Activated CD4-positive, alpha-beta T cell treated with anti-CD3 and anti-CD28 coated beads, Interleukin-2, amount 10 ng/mL, durations not matched to agents 7 days and 5 days (primary cell): ENCODE measurements at places on chromosomes 5 and 9. TPM values are rescaled to one million over a fixed set of nuclear protein-coding genes. Genes with fewer than 3 reads are reported as not detected.

Gene ANKDD1B
- total RNA-seq = 0.07 TPM

Gene IFNA7
- total RNA-seq = not detected

Gene NACC2
- total RNA-seq = 4.1 TPM

Gene PRR7
- 5.3 TPM for total RNA-seq

Gene GABRP
- total RNA-seq = not detected

- DNase-seq = no peak
- H3K4me1 ChIP-seq = no peaks in the 10 kb centered on the region
- no peaks in the 10 kb centered on the region for H3K36me3 ChIP-seq
- no peak overlapping the region for H3K4me3 ChIP-seq
- H3K27ac ChIP-seq = no peak overlapping the region
Observed at GRCh38 chr9:96075111-96075510, 199.6 kb downstream of the ERCC6L2 start.

DNA sequence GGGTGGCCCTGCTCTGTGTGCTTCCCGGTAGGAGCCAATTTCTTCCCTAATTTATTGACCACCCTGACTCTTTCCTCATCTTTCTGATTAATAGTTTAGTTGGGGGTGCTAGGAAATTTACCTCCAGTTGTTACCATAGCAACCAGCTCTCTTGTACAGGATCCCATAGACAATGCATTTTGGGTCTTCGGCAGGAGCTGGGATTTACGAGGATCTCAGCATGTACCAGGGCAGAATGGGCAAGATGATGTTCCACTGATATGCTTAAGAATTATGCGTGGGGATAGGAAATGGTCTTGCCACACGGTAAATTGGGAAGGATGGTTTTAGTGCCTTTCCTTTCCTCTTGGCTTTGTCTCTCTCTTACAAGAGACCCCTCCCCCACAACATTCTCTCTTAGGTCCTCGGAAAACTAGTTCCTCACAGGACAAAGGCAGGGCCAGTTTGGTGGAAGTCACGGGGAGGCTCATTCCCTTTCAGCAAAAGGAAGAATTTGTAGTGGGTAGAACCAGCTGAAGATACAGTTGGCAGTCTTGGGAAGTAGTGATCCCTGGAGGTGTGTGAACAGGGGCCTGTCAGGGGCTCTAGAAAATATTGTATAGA is 133.4 kb upstream of the SHB start:
- no peak for DNase-seq
- no peak overlapping the region for H3K4me3 ChIP-seq
- no peak overlapping the region for H3K27ac ChIP-seq
- H3K4me1 ChIP-seq = no peaks in the 10 kb centered on the region
- no peaks in the 10 kb centered on the region for H3K36me3 ChIP-seq
- peaks cover 2% of the 10 kb centered on the region for H3K27me3 ChIP-seq

GRCh38 chr5:173637340-173637739 is 20.9 kb upstream of the BOD1 start:
- H3K4me3 ChIP-seq = no peak overlapping the region
- H3K4me1 ChIP-seq = no peaks in the 10 kb centered on the region

DNA sequence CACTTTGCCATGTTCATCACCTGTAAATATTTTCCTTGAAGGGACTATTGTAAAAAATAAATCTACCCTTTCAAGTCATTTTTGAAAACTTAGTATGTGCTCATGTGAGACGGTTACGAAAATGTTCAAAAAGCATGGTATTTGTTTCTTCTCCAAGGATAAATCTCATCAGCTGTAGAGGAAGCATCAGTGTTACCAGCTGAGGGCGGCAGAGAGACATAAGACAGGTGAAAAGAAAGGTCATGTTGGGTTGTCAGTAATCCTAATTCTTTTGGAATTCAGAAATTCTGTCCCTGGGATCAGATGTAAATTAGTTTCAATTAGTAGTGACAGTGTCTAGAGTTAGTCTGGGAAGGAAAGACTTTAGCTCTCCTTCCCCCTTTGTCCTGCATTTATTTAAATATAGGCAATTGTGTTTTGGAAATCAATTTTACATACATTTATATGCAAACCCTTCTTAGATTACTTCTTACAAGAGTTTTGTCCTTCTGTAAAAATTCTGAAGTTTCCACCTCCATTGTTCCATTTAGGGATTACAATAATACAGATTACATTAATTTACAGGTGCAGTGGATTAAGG is 791.9 kb upstream of the CDH6 start:
- H3K36me3 ChIP-seq = no peaks in the 10 kb centered on the region
- H3K27ac ChIP-seq = no peak overlapping the region
- H3K4me3 ChIP-seq = no peak overlapping the region
- DNase-seq = no peak
- H3K27me3 ChIP-seq = no peaks in the 10 kb centered on the region
- H3K4me1 ChIP-seq = no peaks in the 10 kb centered on the region

DNA sequence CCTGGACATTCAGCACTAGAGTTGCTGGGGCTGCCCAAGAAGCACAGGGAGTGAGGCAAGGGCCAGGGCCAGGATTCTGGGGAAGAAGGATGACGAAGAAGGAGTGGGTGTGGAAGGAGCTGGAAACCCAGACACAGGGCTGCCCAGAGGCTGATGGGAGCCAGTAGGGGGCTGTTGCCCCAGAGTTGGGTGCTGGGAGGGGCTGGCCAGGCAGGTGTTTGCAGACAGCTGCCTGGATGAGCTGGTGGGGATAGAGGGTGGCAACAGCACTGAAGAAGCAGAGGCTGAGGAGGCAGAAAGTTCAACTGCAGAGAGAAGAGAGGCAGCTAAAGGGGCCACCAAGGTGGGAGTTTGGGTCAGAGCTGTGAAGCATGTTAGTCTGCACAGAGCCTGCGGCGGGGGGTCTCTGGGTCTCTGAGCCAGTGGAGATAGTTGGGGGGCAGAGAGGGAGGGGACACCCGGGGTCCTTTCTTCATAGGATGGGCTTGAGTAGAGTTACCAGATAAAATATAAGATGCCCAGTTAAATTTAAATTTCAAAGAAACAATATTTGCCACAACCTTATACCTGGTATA is 2.5 kb upstream of the AQP7 start:
- peaks cover 18% of the 10 kb centered on the region for H3K4me1 ChIP-seq
- H3K4me3 ChIP-seq = no peak overlapping the region
- H3K27ac ChIP-seq = no peak overlapping the region
- peaks cover 2% of the 10 kb centered on the region for H3K27me3 ChIP-seq
- no peak for DNase-seq
- no peaks in the 10 kb centered on the region for H3K36me3 ChIP-seq

- H3K27me3 ChIP-seq = peaks cover 8% of the 10 kb centered on the region
- H3K4me3 ChIP-seq = no peak overlapping the region
- H3K4me1 ChIP-seq = peaks cover 7% of the 10 kb centered on the region
- no peak overlapping the region for H3K27ac ChIP-seq
- H3K36me3 ChIP-seq = no peaks in the 10 kb centered on the region
Observed at GRCh38 chr9:91726406-91727100, 223.5 kb downstream of the ROR2 start.

DNA sequence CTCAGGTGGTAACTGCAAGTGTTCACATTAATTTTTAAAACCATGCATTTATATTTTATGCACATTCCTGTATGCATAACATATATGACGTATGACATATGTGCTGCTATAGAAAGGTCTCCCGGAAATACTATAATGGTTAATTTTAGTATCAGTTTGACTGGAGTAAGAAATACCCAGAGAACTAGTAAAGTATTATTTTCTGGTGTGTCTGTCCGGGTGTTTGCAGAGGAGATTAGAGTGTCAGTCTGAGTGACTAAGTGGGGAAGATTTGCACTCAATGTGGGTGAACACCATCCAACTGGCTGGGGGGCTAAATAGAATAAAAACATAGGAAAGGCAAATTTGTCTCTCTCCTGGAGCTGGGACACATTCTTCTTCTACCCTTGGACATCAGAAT is 26.9 kb downstream of the UIMC1 start:
- no peak overlapping the region for H3K4me3 ChIP-seq
- H3K4me1 ChIP-seq = peaks cover 9% of the 10 kb centered on the region
- H3K27me3 ChIP-seq = no peaks in the 10 kb centered on the region
- H3K36me3 ChIP-seq = peaks cover 40% of the 10 kb centered on the region
- H3K27ac ChIP-seq = no peak overlapping the region
- DNase-seq = no peak

DNA sequence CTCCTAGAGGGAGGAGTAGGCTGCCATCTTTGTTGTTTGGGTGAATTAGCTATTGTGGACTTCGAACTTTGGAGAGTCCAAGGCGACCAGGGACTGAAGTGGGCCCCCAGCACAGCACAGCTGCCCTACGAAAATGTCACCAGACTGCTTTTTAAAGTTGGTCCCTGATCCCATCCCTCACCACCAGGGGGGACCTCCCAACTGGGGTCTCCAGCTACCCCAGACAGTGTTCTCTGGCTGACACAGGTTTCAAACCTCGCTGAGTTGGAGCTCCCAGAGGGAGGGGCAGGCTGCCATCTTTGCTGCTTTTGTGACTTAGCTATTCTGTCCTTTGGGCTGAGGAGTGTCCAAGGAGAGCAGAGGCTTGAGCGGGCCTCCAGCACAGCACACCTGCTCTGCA is 45.7 kb upstream of the ADRB2 start:
- no peak overlapping the region for H3K4me3 ChIP-seq
- H3K27me3 ChIP-seq = peaks cover 20% of the 10 kb centered on the region
- DNase-seq = no peak
- no peak overlapping the region for H3K27ac ChIP-seq

GRCh38 chr5:175288048-175288621 is 155.8 kb downstream of the DRD1 start:
- no peak overlapping the region for H3K27ac ChIP-seq
- H3K4me1 ChIP-seq = no peaks in the 10 kb centered on the region
- no peak overlapping the region for H3K4me3 ChIP-seq
- no peak for DNase-seq
- H3K27me3 ChIP-seq = peaks cover 2% of the 10 kb centered on the region
- no peaks in the 10 kb centered on the region for H3K36me3 ChIP-seq

- no peak overlapping the region for H3K27ac ChIP-seq
- peaks cover 42% of the 10 kb centered on the region for H3K27me3 ChIP-seq
- H3K4me1 ChIP-seq = peaks cover 3% of the 10 kb centered on the region
Observed at GRCh38 chr9:22446950-22447617, 460 bp downstream of the DMRTA1 start.

GRCh38 chr5:181035991-181036815 is 3.9 kb upstream of the BTNL9 start:
- H3K4me1 ChIP-seq = no peaks in the 10 kb centered on the region
- no peak overlapping the region for H3K4me3 ChIP-seq
- no peak for DNase-seq
- peaks cover 10% of the 10 kb centered on the region for H3K27me3 ChIP-seq
- no peak overlapping the region for H3K27ac ChIP-seq

DNA sequence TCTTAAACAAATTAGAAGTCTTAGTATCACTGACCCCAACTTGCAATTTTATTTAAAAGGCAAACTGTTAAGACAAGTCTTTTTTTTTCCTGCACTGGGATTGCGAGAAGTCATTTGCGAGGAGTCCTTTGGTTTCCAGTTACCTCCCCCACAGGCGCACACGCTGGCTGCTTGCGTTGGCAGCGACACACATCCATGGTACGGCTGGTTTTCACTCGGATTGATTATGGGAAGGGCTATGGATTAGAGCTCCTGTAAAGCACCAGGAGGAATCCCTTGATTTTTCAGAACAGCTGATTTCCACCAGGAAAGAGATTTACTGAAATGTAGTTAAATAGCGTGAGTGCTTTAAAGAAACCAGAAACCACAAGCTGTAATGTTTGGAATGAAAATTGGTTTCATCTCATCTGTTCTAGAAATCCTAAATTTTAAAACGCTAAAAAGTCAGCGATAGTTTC is 737 bp downstream of the SLC1A3 start:
- DNase-seq = no peak
- H3K27ac ChIP-seq = no peak overlapping the region
- H3K4me1 ChIP-seq = peaks cover 19% of the 10 kb centered on the region
- H3K4me3 ChIP-seq = peak overlapping the region; percentile 64

DNA sequence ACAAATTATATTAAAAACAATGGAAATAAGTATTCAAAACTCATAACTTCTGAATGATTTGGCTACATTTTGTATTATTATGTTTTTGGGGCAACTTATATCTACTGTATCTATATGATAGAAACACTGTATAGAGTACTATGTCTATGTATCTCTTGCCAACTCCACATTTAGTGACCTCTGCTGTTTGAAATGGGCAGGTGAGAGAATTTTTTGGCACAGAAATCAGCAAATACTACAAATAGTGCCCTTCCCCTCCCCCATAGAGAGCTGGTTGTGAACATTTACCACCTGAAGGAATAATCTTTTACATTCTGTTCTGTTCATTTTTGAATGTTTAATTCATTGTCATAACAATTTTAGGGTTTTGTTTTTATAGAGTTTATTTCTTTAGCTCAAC is 545.3 kb downstream of the PDE4D start:
- no peak overlapping the region for H3K27ac ChIP-seq
- no peak overlapping the region for H3K4me3 ChIP-seq
- no peaks in the 10 kb centered on the region for H3K4me1 ChIP-seq

DNA sequence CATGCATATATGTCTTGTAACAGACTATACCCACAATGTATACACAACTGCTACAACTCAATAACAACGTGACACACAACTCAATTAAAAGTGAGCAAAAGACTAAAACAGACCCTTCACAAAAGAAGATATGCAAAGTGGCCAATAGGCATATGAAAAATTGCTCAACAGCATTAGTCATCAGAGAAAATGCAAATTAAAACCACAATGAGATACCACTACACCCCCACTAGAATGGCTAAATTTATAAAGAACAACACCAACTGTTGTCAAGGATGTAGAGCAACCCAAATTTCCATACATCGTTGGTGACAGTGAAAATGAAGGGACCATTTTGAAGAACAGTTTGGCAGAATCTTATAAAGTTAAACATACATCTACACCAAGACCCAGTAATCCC is 38.9 kb downstream of the GABRB2 start:
- H3K4me3 ChIP-seq = no peak overlapping the region
- H3K27ac ChIP-seq = no peak overlapping the region
- no peaks in the 10 kb centered on the region for H3K27me3 ChIP-seq

GRCh38 chr5:132258102-132259068 is 889 bp downstream of the PDLIM4 start:
- no peak overlapping the region for H3K4me3 ChIP-seq
- peaks cover 4% of the 10 kb centered on the region for H3K4me1 ChIP-seq
- H3K27me3 ChIP-seq = peaks cover 11% of the 10 kb centered on the region
- H3K36me3 ChIP-seq = no peaks in the 10 kb centered on the region
- no peak overlapping the region for H3K27ac ChIP-seq
- no peak for DNase-seq

GRCh38 chr9:11103525-11103924 is 490.7 kb upstream of the PTPRD start:
- no peaks in the 10 kb centered on the region for H3K27me3 ChIP-seq
- H3K4me1 ChIP-seq = no peaks in the 10 kb centered on the region
- H3K27ac ChIP-seq = no peak overlapping the region
- H3K36me3 ChIP-seq = no peaks in the 10 kb centered on the region
- no peak for DNase-seq
